ENCODE measurements at places on chromosomes 11 and 22.

DNA sequence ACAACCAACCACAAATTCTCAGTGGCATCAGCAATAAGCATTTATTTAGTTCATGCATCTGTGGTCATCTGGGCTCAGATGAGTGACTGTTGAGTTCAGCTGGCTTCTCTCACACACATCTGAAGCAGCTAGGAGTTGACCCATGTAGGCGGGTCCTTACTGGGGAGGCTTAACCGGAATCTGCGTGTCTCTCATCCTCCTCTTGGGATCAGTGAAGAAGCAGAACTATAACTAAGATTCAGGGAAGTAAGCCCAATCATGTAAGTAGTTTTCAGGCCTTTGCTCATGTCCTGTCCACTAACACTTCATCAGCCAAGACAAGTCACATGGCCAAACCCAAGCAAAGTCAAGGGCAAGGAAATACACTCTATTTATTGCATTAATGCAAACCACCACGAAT is 236.2 kb downstream of the C11orf87 start:
- no peak for DNase-seq

- DNase-seq = no peak
Measured at GRCh38 chr11:76695133-76695532, 24.6 kb upstream of the LRRC32 start.

DNA sequence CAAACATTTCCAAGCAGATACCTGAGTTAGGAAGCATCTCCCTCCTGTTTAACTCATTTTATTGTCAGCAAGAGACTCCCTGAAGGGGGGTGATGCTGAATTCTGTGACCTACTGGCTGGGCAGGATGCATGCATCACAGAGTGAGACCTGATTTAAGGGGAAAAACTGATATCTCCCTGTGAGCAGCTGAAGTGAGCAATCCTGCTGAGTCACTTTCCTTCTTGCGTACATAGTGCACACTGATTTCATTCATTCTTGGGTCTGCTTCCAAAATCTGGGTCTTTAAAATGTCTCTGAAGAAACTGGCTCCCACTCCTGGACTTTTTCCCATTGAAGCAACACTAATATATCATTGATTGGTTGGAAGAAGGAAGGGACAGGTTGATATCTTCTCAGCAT is 23.3 kb downstream of the P4HA3 start:
- DNase-seq = no peak

GRCh38 chr11:60183591-60184205 is 815 bp upstream of the MS4A6A start:
- DNase-seq = no peak

DNA sequence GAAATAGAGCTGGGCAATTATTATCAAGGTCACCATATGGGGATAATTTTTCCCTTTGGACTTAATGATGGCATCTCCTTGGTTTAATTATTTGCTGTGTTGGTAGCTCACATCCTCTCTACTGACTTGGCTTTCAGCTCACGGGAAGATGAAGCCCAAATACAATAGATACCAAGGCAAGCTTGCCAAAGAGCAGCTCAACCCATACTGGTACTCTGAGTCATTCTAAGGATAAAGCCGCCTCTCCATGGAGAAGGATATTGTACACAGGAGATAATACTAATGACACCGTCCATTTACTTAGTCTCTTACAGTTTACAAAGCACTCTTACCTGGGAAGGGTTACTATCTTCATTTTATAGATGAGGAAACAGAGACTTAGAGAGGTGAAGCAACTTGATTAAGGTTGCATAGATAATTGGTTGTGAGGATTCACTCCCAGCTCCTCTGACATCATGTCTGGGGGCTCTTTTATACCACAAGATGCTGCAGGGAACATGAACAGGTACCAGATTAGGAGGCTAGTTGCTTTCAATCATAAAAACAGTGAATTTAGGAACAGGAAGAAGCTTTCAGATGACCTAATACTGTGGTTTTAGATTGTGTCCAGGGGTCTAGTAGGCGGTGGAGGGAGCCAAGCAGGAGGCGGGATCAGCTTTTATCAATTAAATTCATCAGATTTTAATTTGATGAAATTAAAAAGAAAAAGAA is 48.3 kb upstream of the PICALM start:
- no peak for DNase-seq

DNA sequence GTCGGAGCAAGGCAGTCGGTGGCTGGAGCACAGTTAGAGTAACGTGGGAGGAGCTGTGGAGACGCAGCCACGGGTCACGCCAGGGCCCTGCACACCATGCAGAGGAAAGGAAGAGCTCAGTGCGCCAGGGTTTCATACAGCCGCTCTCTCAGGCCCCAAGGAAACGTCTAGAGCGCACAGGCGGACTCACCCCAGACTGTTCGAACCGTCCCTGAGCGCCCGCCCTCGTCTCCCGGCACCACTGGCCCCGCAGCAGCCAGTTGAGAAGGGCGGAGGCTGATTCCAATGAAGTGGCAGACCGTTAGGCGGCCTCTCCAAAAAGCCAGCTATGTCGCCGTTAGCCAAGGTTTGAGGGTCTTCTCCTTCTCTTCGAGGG is 483 bp upstream of the HYLS1 start:
- DNase-seq = no peak

DNA sequence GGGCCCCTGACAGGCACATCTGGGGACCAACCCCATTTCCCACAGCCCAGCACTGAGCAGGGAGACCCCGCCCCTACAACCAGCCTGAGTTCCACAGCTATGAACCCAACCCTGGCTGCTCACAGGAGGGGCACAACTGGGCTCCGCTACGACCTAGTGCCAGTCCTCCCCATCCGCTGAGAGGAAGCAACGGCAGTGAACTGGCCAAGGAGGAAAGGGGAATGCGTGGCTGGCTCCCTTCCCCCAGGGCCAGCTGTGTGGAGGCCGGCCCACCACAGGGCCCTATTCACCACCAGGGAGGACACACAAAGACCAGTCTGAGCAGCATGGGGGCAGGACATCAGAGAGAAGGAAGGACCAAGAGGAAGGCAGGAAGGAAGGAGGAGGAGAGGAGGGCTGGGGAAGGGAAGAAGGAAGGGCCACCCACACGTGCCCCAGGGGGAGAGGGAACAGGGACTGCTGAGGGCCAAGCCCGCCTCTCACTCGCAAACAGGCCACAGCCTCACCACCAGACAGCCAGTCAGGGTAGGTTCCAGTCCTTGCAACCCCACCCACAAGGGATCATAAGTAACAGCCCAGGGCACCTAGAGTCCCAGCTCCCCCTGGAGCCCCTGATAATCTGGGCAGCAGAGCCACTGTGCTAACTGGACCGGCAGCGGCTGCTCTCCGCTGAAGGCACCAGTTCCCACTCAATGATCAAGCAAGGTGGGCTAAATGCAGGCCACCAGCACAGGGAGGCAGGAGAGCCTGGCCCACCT is 8.5 kb upstream of the GAL3ST1 start:
- DNase-seq = no peak

DNA sequence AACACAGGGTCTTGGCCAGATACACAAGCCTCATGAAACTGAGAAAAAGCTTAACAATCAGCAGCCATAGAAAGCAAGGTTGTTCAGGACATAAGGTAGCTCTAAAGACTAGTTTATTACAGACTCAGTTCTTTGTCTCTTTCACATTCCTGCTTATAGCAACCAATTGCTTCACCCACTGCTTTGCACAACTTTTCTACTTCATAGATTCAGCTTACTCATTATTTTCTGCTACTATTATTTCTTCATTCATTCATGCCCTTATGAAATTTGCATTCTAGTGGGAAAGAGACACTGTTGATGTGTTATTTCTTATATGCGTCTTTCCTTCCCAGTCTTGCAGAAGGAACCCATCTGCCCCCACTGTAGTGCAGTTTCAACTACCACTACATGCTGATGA is 4.7 kb downstream of the CCDC34 start:
- DNase-seq = no peak

- no peak for DNase-seq
Measured at GRCh38 chr11:121763526-121763925, 310.8 kb upstream of the SORL1-AS1 start.

DNA sequence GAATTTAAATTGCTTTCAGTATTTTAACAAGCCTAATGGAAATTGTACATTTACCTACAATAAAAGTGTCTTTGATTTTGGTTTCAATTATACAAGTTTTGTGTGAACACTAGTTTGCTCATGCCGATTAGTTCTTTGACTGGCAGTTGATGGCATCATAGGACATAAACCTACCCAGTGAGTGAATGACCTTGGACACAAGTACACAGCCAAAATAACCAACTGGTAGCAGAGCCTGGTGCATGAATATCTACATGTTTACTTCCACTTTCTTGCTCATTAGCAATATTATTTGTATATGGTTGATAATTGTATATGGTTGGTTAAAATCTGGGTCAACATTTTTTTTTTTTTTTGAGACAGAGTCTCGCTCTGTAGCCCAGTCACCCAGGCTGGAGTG is 37.8 kb downstream of the STIM1 start:
- DNase-seq = no peak

Data from NCI-H2227 treated with DMSO at 0.1 percent for 48 hours (cell line).